ENCODE measurements at places on chromosomes 11 and 22. TPM values are rescaled to one million over a fixed set of nuclear protein-coding genes. Genes with fewer than 3 reads are reported as not detected.

RANGAP1 gene
- total RNA-seq, result 40.6 TPM

C1QTNF5 gene
- 4.2 TPM for total RNA-seq

- no peaks in the 10 kb centered on the region for H3K27me3 ChIP-seq
- H3K4me3 ChIP-seq, result no peak overlapping the region
- no peak for DNase-seq
- no peaks in the 10 kb centered on the region for H3K4me1 ChIP-seq
- H3K27ac ChIP-seq, result no peak overlapping the region
These were observed 561.9 kb upstream of the ANO5 start for GRCh38 chr11:21630934-21631478.

DNA sequence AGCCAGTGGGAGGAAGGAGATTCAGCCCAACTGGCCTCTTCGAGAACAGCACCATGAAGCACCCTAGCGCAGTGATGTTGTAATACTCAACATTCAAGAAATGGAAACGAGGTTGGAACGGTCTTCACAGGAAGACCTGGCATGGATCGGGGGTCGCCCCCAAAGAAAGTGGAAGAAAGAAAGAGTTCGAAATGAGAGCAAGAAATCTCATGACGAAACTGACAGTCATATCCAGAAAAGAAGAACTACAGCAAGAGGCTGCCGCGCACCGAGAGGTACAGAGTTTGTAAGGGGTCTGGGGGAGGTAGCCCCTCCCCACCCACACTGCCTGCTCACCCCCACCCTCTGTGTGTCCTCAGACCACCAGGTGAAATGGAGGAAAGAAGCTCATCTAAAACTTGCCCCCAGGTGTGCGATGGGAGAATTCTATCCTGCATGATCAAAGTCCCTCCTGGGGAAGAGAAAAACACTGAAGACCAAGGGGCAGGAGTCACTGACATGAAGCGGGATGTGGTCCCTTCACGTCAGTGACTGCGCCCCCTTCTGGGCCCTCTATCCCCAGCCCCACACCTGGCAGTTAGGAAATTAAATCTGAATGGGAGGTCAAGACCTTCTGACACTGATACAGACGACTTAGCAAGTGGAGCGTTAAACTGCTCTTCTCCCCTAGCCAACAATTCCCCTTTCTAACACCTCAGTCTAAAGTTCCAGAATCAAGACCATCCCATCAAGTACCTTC is 52.9 kb upstream of the SPATA19 start:
- no peak for DNase-seq
- no peaks in the 10 kb centered on the region for H3K27me3 ChIP-seq
- no peak overlapping the region for H3K27ac ChIP-seq
- H3K4me3 ChIP-seq, result no peak overlapping the region
- no peaks in the 10 kb centered on the region for H3K36me3 ChIP-seq

DNA sequence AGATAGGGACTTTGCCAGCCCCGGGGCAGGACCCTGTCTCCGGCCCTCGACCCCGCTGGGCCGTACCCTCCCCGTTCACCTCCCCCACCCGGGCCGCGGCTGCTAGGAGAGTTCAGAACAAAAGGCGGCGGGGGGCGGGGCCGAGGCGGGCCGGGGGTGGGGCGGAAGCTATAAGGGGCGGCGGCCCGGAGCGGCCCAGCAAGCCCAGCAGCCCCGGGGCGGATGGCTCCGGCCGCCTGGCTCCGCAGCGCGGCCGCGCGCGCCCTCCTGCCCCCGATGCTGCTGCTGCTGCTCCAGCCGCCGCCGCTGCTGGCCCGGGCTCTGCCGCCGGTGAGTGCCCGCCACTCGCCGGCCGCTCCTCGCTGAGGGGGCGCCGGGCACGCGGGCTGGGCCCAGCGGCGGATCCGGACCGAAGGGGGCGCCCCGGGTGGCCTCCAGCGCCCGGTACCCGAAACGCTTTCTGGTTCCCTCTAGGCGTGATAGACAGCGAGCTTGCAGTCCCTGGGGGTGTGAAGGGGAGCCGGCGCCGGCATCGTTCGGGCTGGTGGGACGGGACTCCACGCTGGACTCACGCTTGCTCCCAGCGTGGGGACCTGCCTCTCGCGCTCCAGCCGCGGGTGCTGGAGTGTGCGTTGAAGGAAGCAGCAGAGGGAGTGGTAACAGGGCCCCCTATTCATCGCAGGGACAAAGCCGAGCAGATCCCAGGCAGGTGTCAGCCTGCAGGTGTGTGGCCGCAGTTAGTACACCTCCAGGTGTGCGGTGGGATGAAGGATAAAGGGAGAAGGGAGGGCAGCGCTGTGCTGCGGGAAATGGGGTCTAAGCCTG is at the start of gene MMP11:
Gene MMP11 (plus strand): TSS at position 201 of the 825 bp plus-strand sequence. CDS start 22 bp downstream, at position 223.
- no peaks in the 10 kb centered on the region for H3K27me3 ChIP-seq
- H3K4me3 ChIP-seq, result peak within 1 kb of the TSS; percentile 73
- H3K4me1 ChIP-seq, result peaks cover 72% of the 10 kb centered on the region
- DNase-seq, result peak; percentile 73
- H3K36me3 ChIP-seq, result no peaks in the 10 kb centered on the region
- H3K27ac ChIP-seq, result peak within 1 kb of the TSS; percentile 25

- H3K27me3 ChIP-seq, result no peaks in the 10 kb centered on the region
- H3K4me1 ChIP-seq, result peaks cover 57% of the 10 kb centered on the region
These were observed 9.4 kb downstream of the UPB1 start for GRCh38 chr22:24504540-24504939.

DNA sequence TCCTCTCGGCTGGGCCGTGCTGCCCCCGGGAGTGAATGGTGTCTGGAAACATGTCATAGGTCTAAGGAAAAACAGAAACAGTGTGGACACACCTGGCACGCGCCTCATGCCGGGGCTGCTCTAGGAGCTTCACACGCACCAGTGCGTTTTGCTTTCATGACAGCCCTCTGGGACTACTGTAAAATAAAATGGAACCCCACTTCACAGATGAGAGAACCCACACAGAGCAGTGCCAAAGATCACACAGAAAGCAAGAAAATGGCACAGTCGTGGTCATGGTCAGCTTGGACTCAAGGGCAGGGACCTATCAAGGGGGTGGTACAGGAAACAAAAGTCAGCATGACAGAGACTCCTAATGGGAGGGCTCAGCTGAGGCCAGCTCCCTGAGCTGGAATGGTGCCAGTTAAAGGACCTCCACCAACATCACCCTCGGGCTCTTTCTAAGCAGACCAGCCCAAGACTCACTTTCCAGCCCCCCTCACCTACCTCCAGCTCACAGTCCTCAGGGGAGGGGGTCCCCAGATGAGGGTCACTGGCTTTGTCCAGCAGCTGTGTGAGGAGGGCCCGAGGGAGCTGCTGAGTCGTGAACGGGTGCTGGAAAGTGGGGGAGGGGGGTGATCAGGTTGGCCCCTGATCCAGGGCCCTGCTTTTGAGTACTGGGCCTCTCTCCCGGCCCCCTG is 3.3 kb downstream of the MAP4K2 start:
- H3K4me3 ChIP-seq, result no peak overlapping the region
- no peaks in the 10 kb centered on the region for H3K27me3 ChIP-seq
- peaks cover 36% of the 10 kb centered on the region for H3K4me1 ChIP-seq
- no peak for DNase-seq

All from thymus (tissue), 14 donors.